ENCODE measurements at places on chromosomes 1 and 21. TPM values are rescaled to one million over a fixed set of nuclear protein-coding genes. Genes with fewer than 3 reads are reported as not detected.

The RGS1 gene
- 0.65 TPM for total RNA-seq

The DCDC2B gene
- total RNA-seq = not detected

DNA sequence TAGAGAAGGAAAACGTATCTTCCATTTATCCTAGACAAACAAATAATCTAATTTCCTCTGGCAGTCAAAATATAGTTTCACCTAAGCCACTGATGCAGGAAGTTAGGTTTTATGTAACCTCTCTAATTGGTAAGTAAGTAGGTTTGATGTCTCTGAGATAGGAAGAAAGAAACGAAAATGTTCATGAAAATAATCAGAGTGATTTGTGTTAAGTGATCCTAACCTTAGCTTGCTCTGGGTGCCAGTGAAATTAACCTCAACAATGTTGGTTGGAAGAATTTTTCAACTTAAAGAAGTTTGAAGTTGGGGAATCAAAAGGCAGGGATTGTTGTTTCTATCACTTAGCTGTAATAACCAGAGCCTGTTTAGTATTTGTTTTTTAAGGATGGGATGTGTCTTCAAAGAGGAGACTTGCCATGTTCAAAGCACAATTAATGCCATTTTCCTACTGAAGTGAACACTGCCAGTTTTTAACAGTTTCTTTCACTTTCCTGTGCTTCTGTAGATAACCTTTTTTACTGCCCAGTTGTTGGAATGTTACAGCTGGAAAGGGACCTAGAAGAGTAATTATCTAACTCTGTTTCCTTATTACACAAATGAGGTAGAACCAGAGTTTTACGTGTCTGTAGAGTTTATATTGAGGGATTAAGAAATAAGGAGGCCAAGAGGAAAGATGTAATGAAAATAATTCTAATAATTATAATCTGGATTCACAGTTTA, 18.4 kb downstream of the HIPK1 start:
- DNase-seq = no peak

The TCHH gene
- not detected for total RNA-seq

DNA sequence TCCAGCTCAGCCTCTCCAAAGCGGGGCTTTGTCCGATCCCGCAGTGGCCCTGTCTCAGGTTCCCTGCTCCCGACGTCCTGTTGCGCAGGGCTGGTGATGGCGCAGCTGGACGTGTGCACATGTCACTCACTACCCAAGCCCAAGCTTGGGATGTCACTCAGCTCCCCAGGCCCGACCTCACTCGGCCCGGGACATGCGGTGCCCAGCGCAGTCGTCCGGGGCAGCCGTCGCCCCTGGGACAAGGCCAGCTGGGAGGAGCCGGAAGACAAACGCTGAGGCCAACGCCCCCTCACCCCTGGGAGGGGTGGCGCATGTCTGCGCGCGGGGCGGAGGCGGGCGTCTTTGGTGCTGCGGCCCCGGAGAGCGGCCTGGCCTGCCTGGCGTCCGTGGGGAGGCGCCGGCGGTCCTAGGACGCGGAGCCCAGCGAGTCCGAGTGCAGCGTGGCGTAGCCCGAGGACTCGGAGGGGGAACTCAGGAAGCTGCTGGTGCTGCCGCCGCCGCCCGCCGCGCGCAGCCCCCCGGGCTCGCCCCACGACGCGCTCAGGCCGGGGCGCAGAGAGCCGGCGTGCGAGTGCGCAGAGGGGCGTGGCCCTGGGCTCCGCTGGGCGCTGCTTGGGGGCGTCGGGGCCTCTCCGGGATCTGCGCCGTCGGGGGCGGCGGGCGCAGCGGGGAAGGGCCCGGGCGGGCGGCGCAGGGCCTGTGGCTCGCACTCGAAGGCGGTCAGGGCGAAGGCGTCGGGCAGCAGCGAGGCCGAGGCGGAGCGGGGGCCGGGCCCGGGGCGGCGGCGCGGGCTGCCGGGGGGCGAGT, 5.2 kb downstream of the HES3 start:
- DNase-seq = no peak

The ATG4C gene
- 11.5 TPM for total RNA-seq

The FALEC gene
- total RNA-seq = not detected

The LCE3D gene
- total RNA-seq = not detected

The KRTAP27-1 gene
- not detected for total RNA-seq

DNA sequence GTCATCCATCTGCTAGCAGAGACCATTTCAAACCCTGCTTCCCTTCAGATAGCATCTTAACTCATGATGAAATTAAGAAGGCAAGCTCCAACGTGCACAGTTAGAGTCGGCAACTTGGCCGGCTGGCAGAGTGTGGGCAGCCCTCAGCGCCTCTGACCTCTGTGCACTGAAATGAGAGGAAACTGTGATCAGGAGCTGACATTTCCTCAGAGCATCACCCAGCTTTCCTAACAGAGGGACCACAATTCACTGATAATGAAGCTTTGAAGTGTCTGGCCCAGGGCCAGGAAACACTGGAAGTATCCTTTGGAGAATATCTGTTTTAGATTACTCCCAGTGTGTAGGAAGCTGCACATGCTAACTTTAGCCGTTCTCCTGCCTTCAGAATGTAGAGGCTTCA, 145.0 kb upstream of the ZC3H11B start:
- peak; percentile 57 for DNase-seq

The CAMK1G gene
- not detected for total RNA-seq

GRCh38 chr1:87615491-87615890, 286.8 kb downstream of the LMO4 start:
- DNase-seq = no peak

DNA sequence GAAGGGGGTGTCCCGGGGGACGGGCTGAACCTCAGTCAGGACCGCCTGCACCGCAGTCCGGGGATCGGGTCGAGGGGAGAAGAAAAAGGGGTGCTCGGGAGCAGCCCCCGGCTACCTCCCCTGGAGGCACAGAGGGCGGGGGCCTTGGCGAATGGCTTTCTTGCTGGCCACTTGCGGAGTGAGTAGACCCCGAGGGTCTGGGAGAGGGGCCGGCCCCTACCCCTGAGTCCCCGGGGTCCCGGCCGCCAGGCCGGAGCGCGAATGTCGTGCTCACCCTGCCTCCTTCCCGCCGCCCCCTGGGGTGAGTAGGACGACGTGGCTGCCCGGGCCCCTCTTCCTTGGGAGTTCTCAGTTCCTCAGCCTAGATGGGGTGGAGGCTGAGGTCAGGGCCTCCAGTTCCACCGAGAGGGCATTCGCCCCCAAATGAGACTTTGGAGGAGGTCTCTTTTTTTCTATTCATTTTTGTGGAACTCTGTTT, 113.0 kb downstream of the OSBPL9 start:
- DNase-seq = no peak

The TCP10L gene
- 2.4 TPM for total RNA-seq

DNA sequence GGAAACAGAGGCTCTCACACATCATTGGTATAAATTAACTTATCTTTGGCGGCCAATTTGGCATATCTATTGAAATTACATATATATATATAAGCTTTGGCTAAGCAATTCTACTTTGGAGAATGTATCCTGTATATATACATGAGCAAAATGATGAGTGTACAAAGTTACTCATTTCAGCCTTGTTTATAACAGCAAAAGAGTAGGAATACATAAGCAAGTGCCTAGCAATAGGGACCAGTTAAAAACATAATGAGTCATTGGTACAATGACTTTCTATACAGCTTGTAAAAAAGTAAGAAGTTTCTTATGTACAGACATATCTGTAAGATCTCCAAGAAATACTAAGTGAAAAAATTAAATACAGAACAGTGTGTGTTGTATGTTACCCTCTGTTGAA, 190.8 kb downstream of the LTN1 start:
- DNase-seq = no peak

The S100A8 gene
- total RNA-seq = 42.5 TPM

Data from Right ventricle myocardium superior (tissue), 1 donor.